Vagina (tissue), 2 donors: ENCODE measurements at places on chromosomes 5 and 9.
A peak's percentile ranks its signal among the peaks of the same experiment; 100 is the strongest.

- no peak overlapping the region for H3K4me3 ChIP-seq
- no peaks in the 10 kb centered on the region for H3K36me3 ChIP-seq
- DNase-seq: no peak
Measured at GRCh38 chr5:88487066-88487465, 218.4 kb upstream of the TMEM161B start.

DNA sequence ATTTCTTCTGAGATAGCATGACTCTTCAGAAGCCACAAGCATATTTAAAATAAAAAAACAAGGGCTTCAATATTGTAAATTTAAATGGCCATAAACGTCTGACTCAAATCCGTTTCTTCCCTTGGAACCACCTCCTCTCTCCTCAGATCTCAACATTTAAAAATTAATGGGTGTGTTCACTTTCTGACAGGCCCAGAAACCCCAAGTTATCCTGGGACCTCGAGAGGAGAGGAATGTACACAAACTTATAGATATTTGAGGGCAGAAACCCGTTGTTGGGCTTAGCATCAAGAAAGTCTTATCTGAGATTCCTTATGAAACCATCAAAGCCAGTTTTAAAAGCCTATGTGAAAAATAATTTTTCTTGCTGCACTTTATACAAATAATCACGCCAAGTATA is 29.2 kb downstream of the MLLT3 start:
- peaks cover 24% of the 10 kb centered on the region for H3K4me1 ChIP-seq
- H3K36me3 ChIP-seq: no peaks in the 10 kb centered on the region
- H3K4me3 ChIP-seq: no peak overlapping the region
- no peak for DNase-seq

GRCh38 chr5:151953833-151954232 is 29.2 kb upstream of the GLRA1 start:
- H3K4me3 ChIP-seq: no peak overlapping the region
- H3K27ac ChIP-seq: no peak overlapping the region
- DNase-seq: no peak
- H3K4me1 ChIP-seq: no peaks in the 10 kb centered on the region

GRCh38 chr5:82619097-82619496 is 340.9 kb upstream of the RPS23 start:
- no peak overlapping the region for H3K4me3 ChIP-seq
- H3K36me3 ChIP-seq: no peaks in the 10 kb centered on the region
- H3K27me3 ChIP-seq: no peaks in the 10 kb centered on the region
- DNase-seq: no peak
- H3K4me1 ChIP-seq: no peaks in the 10 kb centered on the region
- H3K27ac ChIP-seq: no peak overlapping the region

GRCh38 chr5:154947778-154948177 is 6.9 kb downstream of the MRPL22 start:
- no peaks in the 10 kb centered on the region for H3K36me3 ChIP-seq
- no peaks in the 10 kb centered on the region for H3K27me3 ChIP-seq
- no peak overlapping the region for H3K27ac ChIP-seq
- peaks cover 27% of the 10 kb centered on the region for H3K4me1 ChIP-seq
- no peak for DNase-seq

GRCh38 chr5:117889596-117889995 is 1098.8 kb downstream of the DTWD2 start:
- H3K27me3 ChIP-seq: no peaks in the 10 kb centered on the region
- no peak overlapping the region for H3K27ac ChIP-seq
- H3K36me3 ChIP-seq: no peaks in the 10 kb centered on the region
- DNase-seq: no peak
- H3K4me3 ChIP-seq: no peak overlapping the region

DNA sequence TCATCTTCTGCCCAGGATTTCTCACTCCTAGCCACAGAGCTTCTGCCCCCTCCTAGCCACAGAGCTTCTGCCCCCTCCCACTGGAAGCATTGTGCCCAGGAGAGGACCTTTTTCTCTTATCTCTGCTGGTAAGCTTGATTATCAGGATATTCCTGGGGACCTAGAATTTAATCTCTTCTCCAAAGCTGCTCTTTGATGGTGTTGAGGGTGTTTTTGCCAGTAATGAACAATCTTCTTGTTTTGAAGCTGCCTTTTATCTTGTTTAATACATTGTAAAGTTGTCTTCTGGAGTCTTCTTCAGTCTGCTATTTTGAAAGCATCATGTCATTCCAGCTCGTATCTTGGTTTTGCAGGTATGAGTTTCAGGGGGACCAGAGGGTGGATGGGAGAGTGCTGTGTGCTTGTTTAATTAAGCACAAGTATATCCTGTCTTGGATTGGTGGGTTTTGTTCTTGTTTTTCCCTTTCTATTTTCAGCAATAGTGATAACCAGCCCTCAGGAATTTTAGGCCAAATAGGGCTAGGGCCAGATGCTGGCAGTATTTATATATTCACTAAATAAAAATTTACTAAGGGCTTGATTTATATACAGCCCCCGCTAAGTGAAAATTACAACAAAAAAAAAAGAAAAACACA is 214.0 kb upstream of the DMRT1 start:
- H3K4me3 ChIP-seq: no peak overlapping the region
- no peaks in the 10 kb centered on the region for H3K27me3 ChIP-seq
- H3K36me3 ChIP-seq: no peaks in the 10 kb centered on the region
- no peak for DNase-seq
- peaks cover 41% of the 10 kb centered on the region for H3K4me1 ChIP-seq
- H3K27ac ChIP-seq: peak overlapping the region; percentile 62

GRCh38 chr5:86864051-86864450 is 246.3 kb downstream of the COX7C start:
- no peaks in the 10 kb centered on the region for H3K4me1 ChIP-seq
- DNase-seq: no peak
- no peaks in the 10 kb centered on the region for H3K36me3 ChIP-seq
- no peak overlapping the region for H3K4me3 ChIP-seq

- peak overlapping the region; percentile 90 for H3K27ac ChIP-seq
- DNase-seq: no peak
- H3K4me3 ChIP-seq: peak overlapping the region; percentile 95
Measured at GRCh38 chr9:134643222-134643671, 1.6 kb downstream of the COL5A1 start.

DNA sequence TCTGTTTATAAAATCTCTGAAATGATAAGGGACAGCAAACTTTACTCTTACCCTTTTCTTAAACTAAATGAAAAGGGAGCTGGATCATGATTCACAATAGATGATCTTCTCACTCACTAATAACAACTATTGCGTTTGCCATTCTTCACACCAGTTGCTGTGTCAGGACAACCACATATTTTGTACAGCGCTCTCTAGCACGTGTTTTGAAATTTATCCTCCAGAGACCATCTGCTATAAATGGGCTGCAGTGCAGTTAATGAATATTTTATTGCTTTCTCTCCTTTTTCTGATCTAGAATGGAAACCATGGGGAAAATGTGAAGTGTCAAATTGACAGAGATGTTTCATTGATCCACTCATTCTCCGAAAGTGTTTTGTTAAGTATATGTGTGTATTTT is 258.4 kb upstream of the CCNH start:
- no peaks in the 10 kb centered on the region for H3K4me1 ChIP-seq
- DNase-seq: no peak
- H3K4me3 ChIP-seq: no peak overlapping the region
- H3K27me3 ChIP-seq: no peaks in the 10 kb centered on the region

- no peak for DNase-seq
- no peaks in the 10 kb centered on the region for H3K27me3 ChIP-seq
- no peaks in the 10 kb centered on the region for H3K4me1 ChIP-seq
- H3K27ac ChIP-seq: no peak overlapping the region
Measured at GRCh38 chr9:122201641-122202040, 27.1 kb downstream of the LHX6 start.

DNA sequence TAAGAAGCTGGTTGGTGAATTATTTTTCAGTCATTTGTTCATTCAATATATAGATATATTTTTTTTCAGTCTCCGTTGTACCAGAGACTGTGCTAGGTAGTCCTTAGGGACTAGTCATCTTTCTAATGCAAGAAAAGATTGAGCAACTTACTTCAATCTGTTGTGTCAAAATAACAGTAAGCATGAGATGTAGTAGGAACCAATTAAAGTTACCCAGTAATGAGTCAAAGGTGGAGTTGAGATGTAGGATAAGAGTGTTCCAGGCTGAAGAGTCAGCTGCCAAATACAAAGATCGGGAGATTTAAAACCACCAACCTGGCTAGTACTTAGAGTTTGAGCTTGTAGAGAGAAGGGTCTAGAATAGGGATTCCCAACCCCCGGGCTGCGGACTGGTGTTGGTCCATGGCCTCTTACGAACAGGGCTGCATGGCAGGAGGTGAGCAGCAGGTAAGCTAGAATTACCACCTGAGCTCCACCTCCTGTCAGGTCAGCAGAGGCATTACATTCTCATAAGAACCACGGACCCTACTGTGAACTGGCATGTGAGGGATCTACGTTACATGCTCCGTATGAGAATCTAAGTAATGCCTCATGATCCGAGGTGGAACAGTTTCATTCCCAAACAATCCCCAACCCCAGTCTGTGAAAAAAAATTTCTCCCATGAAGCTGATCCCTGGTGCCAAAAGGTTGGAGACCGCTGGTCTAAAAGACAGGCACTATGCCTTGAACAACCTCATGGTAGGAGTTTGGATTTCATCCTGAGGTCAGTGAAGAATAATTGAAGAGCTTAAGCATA is 1241.5 kb upstream of the WWC1 start:
- DNase-seq: no peak
- H3K4me3 ChIP-seq: no peak overlapping the region
- H3K36me3 ChIP-seq: no peaks in the 10 kb centered on the region
- no peaks in the 10 kb centered on the region for H3K27me3 ChIP-seq
- no peak overlapping the region for H3K27ac ChIP-seq

- no peak overlapping the region for H3K4me3 ChIP-seq
- no peaks in the 10 kb centered on the region for H3K27me3 ChIP-seq
- no peak for DNase-seq
- peaks cover 4% of the 10 kb centered on the region for H3K4me1 ChIP-seq
Measured at GRCh38 chr5:122420091-122420490, 108.1 kb downstream of the SNCAIP start.

- H3K4me1 ChIP-seq: no peaks in the 10 kb centered on the region
- no peak overlapping the region for H3K27ac ChIP-seq
- no peak for DNase-seq
- H3K27me3 ChIP-seq: no peaks in the 10 kb centered on the region
Measured at GRCh38 chr9:78666818-78667414, 370.0 kb downstream of the PSAT1 start.

DNA sequence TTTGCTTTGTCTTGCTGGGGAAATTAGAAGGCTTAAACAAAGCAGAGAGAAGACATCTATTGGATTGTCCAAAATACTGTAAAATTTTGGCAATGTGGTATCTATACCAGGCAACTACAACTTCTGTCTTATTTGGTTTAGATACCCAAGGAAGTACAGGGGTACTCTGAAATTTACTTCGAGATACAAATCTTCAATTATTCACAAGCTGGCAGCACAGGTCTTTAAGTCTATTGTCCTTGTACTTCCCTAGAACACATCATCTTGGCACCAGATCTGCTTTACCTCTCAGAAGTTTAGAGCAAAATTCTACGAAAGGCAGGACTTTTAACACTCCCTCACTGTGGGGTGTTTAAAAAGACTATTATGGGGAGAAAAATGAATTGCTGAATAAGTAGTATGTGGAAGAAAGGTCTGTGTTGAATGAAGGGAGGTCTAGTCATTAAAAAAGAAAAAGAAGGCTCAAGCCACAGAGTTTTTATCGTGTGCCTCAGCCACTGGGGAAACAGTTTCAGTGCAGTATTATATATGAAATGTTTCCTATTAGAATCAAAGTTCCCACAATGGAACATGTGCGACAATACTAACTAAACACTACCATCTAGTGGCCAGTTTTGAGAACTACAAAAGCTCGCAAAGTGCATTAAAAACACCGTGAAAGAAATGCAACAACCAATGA is 93.7 kb downstream of the PDE4D start:
- H3K27me3 ChIP-seq: no peaks in the 10 kb centered on the region
- no peaks in the 10 kb centered on the region for H3K36me3 ChIP-seq
- DNase-seq: no peak
- H3K4me3 ChIP-seq: peak overlapping the region; percentile 17
- peak overlapping the region; percentile 65 for H3K27ac ChIP-seq
- peaks cover 14% of the 10 kb centered on the region for H3K4me1 ChIP-seq

DNA sequence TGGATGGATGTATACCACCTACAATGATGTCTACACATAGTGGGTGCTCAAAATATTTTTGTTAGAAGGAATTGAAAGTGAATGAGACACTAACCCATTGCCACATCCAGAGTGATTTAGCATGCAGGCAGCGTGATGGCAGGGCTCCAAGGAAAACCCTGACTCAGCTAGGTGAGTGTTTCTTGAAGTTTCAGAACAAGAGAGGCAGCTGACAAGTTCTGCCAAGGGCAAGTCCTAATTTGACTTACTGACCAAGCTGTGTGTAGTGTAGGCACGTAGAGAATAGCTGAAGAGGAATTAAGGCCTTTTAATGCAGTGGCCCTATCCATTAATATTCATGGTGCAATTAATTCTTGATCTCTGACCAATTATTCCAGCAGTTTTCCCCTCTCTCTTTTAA is 107.8 kb upstream of the ATP10B start:
- H3K36me3 ChIP-seq: no peaks in the 10 kb centered on the region
- no peaks in the 10 kb centered on the region for H3K27me3 ChIP-seq
- H3K27ac ChIP-seq: no peak overlapping the region
- no peak for DNase-seq

DNA sequence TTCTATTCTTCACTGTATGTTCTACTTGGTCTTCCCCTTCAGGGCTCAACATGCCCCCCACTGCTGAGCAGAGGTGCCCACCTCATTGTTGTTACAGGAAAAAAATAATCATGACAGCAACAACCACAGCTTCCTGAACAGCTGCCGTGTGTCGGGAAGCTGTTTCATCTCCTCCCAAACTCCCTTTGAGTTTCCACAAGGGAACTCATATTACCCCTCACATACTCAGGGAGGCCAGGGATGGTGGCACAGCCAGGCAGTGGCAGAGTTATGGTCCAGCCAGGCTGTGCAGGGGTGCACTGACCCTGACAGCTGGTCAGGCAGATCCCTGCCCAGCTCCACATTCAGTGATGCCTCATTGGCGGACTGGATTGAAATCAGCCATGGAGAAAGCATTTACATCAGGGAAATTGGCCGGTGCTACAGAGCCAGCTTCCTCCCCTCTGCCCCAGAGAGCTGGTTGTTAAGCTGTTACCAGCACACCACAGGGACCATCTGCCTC is 37.3 kb downstream of the SARDH start:
- DNase-seq: no peak
- peaks cover 18% of the 10 kb centered on the region for H3K4me1 ChIP-seq
- H3K27ac ChIP-seq: no peak overlapping the region
- H3K36me3 ChIP-seq: no peaks in the 10 kb centered on the region
- no peaks in the 10 kb centered on the region for H3K27me3 ChIP-seq

DNA sequence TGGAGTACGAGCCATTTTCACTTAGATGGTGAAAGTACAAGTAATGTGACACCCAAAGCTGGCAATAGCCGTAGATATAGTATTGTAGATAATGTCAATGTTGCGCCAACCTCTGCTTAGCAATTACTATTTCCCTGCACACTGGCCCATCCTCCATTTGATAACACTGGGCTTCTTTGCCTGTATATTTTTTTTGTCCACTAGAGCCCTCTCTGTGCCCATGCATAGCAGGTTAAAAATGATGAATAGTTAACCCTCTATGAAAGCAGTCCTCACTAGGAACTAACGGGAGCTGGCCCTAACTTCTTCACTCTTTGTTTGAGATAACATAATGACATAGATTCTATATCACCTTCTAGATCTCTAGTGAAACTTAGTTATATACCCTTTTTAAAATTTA is 416.8 kb downstream of the TUSC1 start:
- no peak overlapping the region for H3K27ac ChIP-seq
- no peaks in the 10 kb centered on the region for H3K36me3 ChIP-seq
- no peak for DNase-seq
- no peaks in the 10 kb centered on the region for H3K27me3 ChIP-seq
- no peak overlapping the region for H3K4me3 ChIP-seq
- H3K4me1 ChIP-seq: no peaks in the 10 kb centered on the region
